ENCODE measurements at places on chromosomes 5 and 9.

- DNase-seq, result no peak
These were observed 299.3 kb downstream of the RASEF start for GRCh38 chr9:82763656-82764055.

DNA sequence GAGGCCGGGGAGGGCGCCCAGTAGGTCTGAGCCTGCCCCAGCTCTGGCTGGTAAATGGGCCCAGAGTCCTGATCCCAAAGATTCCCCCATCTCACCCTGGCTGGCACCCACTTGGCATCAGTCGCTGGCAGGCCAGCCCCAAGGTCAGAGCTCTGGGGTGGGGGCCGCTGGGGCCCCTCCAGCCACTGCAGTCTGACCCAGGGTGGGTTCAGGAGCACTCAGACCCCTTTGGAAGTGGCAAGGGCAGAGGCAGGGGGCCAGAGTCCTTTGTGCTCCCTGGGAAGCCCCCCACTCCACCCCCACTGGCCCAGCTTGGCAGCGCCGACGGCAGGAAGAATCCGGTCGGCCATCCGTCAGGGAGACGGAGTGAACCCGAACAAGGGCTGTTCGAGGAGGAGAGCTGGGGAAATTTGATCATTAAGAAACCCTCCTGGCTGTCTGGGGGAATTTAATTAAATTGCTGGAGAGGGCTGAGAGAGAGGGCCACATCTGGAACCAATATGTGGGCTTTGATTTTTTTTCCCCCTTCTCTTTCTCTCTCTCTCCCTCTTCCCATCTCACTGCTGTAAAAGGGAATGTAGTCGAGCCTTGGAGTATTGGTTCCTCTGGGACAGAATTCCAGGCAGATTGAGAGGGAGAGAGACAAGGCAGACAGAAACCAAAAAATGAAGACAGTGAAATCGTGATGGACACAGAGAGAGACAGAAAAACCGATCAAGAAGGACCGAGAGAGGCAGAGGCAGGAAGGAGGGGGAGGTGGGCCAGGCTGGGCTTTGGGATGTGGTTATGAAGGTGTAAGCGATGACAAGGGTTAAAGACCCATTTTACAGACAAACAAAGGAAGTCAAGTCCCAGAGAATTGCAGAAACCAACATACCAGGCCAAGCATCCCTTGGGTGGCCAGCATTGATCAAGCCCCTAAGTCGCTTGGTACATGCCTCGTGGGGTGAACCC lies 8.1 kb upstream of the ASB6 start:
- DNase-seq, result no peak

DNA sequence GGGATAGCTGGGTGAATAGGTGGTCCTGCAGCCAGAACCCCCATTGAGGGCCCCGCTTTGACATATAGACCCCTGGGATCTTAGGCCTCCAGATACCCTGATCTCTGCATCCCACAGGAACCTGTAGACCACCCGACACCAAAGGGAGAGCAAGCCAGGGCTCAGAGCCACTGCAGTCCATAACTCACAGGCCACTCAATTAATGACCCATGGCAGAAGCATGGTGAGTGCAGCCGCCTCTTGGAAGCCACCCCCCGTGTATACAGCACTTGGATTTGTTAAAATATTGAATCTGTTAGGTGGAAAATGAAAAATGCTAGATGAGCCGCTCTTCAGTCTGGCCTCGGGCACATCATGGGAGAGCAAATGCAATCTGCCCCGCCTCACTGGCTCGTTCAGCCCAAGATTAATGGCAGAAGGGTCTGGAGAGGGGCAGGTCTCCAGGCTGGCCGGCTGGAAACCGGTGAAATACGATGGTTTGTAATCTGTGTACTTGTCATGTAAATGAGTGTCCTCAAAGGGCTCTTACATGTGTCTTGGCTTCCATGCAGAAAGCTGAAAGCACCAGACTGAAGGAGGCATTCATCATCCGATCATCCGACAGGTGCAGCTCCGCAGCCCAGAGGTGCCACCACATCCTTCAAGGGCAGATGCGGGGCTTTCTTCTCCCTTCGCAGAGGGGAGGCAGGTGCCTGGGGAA lies 111.3 kb downstream of the OLFM1 start:
- DNase-seq, result no peak

DNA sequence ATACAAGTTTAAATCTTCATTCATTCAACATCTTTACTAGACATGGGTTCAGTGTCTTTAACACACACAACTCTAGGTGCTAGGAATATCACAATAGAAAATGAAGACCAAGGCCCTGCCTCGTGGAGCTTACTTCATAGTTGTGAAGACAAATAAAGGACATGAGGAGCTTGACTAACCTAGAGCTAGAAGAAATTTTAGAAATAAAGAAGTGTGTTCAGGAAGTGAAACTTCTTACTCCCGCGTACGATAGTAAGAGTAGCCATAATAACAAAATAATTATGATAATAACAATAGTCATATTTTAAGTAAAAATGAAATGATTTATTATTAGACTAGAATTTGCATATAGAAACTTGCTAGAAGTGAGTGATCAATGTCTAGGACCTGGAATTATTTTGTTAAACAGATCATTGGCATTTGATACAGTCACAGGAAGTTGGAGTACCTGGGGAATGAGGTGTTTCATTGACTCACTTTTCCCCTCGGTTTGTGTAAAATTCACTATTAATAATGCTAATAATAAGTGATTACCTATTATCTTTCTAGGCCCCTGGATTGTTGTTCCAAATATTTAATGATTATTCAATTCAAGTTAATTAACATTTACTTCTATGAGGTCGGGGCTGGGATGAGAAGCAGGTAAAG lies 331.3 kb downstream of the NSG2 start:
- no peak for DNase-seq

DNA sequence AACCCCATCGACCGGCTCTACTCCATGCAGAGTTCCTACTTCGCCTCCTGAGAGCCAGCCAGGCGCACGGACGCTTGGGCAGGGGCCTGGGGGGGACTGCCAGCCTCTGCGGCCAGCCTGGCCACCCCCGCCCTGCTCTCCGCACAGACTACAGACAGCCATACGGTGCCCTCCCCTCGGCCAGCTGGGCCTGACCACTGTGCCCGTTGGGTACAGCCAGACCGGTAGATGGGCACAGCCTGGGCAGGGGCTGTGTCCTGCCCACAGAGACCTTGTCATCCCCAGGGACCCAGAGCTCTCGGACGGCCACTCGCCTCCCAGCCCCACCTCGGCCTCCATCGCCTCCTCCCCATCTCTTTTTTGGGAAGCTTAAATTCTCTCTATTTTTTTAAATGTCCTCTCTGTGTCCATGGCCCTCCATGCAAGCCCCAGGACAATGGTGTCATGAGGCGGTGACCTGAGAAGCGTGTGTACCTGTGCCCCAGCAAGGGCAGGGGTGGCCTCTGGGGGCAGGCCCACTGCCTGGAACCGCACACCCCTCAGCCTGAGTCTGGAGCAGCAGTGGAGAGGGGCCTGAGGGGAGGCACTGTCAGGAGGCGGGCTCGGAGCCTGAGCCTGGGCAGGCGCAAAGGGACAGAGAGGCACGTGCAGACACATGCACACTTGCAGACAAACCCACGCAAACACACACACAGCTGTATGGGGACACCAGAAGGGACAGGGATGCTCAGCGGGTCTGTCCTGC lies 82.8 kb downstream of the LMX1B start:
- DNase-seq, result no peak

GRCh38 chr9:71168418-71168817 lies 47.0 kb upstream of the TRPM3 start:
- DNase-seq, result no peak

DNA sequence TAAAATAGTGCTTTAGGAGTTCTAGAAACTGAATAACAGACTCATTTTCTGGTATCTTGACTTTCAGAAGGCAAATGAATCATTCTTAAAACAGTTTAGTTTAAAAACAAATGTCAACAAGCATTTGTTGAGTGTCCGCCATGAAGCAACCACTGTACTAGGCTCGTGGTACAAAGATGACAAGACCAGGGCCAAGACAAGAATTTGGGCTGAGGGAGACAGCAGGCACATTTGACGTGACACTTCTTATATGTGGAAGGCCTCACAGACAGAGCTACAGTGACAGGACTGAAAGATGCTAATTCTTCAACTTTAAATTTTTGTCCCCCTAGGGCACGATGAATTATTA lies 14.4 kb upstream of the ZNF131 start:
- no peak for DNase-seq

DNA sequence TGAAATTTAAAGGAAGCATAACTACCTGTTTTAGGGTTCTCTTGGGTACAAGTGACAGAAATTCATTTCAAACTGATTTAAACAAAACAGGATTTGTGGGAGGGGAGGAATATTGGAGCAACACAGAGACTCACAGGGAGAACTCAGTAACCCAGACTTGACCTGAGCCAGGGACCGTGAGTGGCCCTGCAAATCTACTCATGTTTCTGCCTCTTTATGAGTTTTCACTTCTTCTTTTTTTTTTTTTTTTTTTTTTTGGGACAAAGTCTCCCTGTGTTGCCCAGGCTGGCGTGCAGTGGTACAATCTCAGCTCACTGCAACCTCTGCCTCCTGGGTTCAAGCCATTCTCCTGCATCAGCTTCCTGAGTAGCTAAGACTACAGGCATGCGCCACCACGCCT lies 405.6 kb upstream of the ZNF608 start:
- no peak for DNase-seq

- no peak for DNase-seq
These were observed 16.2 kb upstream of the ERAP1 start for GRCh38 chr5:96823900-96824380.

DNA sequence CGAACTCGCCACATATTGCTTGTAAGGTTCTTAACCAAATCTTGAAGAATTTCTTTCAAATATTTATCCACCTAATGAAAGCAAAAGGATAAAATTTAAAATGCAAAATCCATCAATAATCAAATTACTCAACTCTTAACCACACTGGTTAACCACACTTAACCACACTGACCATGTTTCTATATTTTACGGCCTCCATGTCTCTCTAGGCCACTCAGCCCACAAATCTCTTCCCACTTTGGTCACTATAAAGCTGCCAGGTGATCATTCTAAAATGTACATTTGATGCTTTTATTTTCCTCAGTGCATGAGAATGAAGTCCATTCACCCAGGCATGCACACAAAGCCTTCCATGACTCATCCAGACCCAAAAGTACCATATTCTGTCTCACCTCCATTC lies 56.4 kb upstream of the OR2K2 start:
- no peak for DNase-seq

GRCh38 chr5:170141636-170142035 lies 35.9 kb downstream of the FOXI1 start:
- no peak for DNase-seq

- DNase-seq, result no peak
These were observed 1.8 kb downstream of the MARVELD2 start for GRCh38 chr5:69416699-69417098.

- no peak for DNase-seq
These were observed 19.1 kb upstream of the MVB12B start for GRCh38 chr9:126307322-126308061.

DNA sequence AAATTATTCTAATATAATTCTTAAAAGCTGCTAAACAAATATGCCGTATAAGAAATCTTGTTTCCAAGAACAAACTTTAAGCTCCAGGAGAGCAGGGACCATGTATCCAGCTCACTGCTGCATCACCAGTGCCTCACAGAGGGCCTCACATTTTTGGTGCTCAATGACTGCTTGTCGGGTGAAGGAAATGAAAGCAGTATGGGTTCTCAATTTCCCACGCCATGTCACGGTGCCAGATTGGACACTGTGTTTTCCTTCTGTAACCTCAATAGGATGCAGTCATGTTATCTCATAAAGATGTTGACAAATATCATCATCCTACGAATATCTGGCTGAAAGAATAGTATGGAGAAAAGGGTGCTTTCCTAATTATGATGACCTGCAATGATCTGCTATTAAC lies 64.7 kb downstream of the POU5F2 start:
- no peak for DNase-seq

- no peak for DNase-seq
These were observed 17.5 kb upstream of the TRIM14 start for GRCh38 chr9:98136489-98136888.

- no peak for DNase-seq
These were observed 99.8 kb downstream of the DTWD2 start for GRCh38 chr5:118888556-118888955.

GRCh38 chr5:62780888-62781287 lies 202.3 kb downstream of the LRRC70 start:
- no peak for DNase-seq

- DNase-seq, result no peak
These were observed 136.9 kb upstream of the ANKH start for GRCh38 chr5:15008476-15008875.

GRCh38 chr9:137218212-137218753 lies 3.8 kb downstream of the RNF208 start:
- DNase-seq, result no peak

DNA sequence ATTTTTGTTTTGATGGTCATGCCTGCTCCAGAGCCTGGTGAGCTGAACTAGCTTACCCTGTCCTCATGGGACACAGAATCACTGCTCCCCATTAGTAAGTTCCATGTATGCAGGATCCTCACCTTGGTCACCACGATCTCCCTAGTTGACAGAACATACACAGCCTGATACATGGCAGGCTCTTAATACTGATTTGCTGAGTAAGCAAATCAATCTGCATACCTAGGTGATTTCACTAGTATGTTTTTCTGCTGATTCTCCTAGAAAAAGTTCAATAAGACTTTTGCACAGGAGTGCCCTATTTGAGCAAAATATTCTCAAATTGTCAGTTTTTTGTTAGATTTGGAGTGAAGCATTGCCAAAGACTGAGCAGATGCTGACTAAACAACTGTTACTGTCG lies 113.7 kb downstream of the ACER2 start:
- DNase-seq, result no peak

DNA sequence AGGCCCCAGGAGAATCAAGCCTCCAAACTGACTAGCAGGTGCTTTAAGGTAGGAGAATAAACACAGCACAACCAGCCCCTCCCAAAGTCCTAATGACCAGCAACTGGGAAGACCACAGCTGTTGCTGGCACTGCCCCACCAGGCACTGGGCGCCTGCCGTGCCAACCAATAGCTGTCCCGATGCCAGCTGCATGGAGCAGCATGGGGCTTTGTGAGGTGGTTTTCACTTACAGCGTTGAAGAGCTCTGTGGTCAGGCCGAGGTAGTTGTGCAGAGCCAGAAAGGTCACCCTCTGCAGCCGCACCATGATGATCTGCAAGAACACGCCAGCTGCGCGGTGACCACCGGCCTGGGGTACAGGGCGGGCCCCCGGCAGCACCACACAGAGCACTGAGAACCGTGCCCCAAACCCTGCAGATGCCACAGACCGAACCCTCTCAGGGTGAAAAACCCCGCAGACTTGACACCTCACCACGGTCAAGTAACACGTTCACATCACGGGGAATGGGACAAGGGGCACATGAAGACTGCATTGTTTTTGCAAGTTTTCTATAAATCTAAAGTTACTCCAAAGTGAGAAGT lies 28.7 kb downstream of the PNPLA7 start:
- DNase-seq, result no peak

- DNase-seq, result no peak
These were observed 1180.2 kb downstream of the CDH12 start for GRCh38 chr5:21672911-21673310.

DNA sequence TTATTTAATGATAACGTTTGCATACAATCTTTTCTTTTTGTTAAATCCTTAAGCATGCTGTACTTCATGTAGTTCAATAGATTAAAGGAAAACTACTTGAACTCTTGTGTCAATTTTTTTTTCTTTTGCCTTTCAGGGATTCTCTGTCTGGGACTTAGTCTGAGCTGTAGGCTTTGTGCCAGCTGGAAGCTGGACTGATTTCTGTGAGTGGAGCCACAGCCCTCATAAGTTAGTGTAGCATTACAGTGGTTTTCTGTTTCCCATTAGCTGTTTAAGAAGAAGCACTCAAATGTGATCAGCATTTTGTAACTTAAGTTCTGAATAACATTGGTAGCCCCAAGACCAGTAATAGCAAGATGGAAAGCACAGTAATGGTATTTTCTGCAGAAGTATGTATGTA lies 330.6 kb upstream of the MEF2C start:
- DNase-seq, result no peak

- DNase-seq, result no peak
These were observed 116.1 kb upstream of the RASA1 start for GRCh38 chr5:87151547-87151946.
